ENCODE measurements at places on chromosomes 11 and 22. TPM values are rescaled to one million over a fixed set of nuclear protein-coding genes. Genes with fewer than 3 reads are reported as not detected.

Gene PVALB
- not detected for total RNA-seq

Gene KCNQ1
- not detected for total RNA-seq

Gene TMEM45B
- total RNA-seq: not detected

Gene MS4A10
- total RNA-seq: not detected

Gene SLC22A12
- total RNA-seq: not detected

Gene EXPH5
- total RNA-seq: under 0.01 TPM

Gene CCDC15
- 3.6 TPM for total RNA-seq

Gene FGF3
- not detected for total RNA-seq

Gene C11orf52
- total RNA-seq: 1.4 TPM

Gene DSCAML1
- under 0.01 TPM for total RNA-seq

Gene CCDC188
- 0.38 TPM for total RNA-seq

Gene OR10D3
- not detected for total RNA-seq

Gene C11orf86
- not detected for total RNA-seq

Gene CHRNA10
- total RNA-seq: 0.56 TPM

Gene RNF214
- 6.8 TPM for total RNA-seq

Gene CSF2RB
- 4.5 TPM for total RNA-seq

Gene SCGB1D2
- not detected for total RNA-seq

Gene SEPTIN5
- 12.1 TPM for total RNA-seq

Gene MPZL2
- 1.1 TPM for total RNA-seq

Gene TSPAN4
- total RNA-seq: 109 TPM

Gene OR8D4
- not detected for total RNA-seq

Gene HEPN1
- total RNA-seq: not detected

Gene FAM227A
- 1.7 TPM for total RNA-seq

Gene LARGE1
- total RNA-seq: 7.1 TPM

Gene OR5P2
- not detected for total RNA-seq

Gene XNDC1N
- 8.8 TPM for total RNA-seq

Gene PTDSS2
- total RNA-seq: 31.9 TPM
